Mucosa of descending colon (tissue), 3 donors: ENCODE measurements at places on chromosomes 2 and 18. TPM values are rescaled to one million over a fixed set of nuclear protein-coding genes. Genes with fewer than 3 reads are reported as not detected.
A peak's percentile ranks its signal among the peaks of the same experiment; 100 is the strongest.

- no peak for DNase-seq
Observed at GRCh38 chr2:17758118-17758517, 4.2 kb downstream of the GEN1 start.

DNA sequence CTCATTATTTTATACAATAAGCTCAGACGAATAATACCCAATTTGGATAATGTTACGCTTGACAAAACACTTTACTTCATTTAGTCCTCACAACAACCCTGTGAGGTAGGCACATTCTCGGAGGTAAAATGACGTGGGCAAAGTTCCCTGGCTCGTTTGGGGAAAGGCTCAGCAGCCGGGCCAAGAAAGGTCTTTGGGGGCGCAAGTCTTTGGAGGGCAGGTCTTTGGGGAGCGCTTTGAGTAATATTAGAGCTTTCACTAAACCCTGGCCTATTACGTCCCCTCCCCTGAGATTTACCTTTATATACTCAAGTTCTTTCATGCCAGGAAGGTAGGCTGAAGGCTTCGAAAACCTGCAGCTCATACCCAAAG lies 427 bp downstream of the RBKS start:
- no peak for DNase-seq

DNA sequence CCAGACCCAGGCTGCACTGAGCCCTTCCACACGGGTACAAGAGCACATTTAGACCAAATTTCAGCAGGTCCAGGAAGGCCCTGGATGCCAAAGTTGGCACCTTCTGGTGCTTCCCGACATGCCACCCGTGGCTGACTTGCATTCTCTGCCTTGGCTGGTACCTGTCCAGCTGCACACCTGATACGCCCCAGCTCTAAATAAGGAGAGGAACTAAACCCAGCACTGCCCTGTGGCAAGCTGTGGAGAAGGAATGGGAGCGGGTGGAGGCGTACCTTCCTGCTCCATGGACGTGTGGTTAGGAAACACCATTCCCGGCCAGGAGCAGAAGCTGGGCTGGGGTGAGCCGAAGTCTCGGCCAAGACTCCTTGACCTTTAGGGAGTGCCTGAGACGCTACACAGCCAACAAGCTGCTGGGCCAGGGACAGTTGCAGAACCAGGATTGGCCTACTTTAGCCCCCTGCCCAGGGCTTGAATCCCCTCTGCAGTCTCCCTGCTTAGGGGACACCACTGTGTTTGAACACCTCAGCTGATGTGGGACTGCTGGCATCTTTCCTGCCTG lies 86.5 kb upstream of the TAF1B start:
- no peak for DNase-seq

DNA sequence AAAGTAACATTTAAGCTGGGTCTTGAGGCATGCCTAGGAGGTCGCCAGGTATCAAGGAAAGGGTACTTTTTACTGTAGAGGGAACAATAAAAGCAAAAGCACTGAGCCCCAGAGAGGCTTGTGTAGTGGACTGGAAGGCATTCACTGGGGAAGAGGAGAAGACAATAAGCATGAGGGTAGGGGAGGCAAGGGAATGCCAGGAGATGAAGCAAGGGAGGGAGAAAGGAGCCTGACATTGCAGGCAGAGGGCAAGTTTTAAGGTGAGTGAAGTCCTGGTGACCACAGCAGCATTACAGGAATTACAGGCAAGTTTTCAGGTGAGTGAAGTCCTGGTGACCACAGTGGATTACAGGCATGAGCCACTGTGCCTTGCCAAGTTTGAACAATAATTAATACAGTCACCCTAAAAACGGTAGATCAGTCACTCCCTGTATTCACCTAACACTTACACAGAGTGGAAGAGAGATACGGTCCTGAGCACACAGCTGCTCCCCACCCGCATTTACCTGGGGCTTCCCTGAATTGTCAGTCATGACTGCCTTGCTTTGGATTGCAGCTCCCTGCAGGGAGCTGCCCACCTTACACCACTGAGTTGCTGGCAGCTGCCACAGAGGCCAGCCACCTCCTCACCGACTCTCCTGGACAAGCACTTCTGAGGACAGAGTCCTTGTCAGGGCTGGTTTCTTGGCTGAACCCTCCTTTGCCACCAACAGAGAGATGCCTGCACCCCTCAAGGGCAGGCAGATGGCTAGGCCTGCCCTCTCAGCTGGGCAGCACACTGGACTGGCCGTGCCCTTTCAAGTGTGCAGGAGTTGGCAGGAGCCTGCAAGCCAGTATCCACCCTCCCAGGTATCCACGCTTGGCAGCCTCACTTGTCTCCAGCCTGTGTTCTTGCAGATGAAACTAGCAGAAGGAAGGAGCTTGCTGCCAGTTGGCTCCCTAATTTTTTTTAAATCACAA lies 153.2 kb upstream of the MSH6 start:
- no peak for DNase-seq

DNA sequence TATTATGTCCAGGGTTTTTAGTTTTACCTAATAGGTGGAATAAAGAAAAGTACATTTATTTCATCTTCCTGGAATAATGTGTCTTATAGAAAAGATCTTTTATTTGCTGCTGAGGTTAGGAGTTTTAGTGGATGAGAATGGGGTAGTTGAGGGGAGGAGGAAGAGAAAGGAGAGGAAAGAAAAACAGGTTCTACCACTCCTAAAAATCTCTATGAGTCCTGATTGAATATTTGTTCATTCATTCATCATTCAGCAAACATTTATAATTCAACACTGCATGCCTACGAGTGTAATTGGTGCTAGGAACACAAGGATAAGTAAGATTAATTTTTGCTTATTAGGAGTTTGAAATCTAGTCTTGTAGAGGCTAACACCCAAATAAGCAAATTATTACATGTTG lies 45.2 kb upstream of the SLC4A10 start:
- DNase-seq: no peak

- DNase-seq: peak; percentile 43
Observed at GRCh38 chr2:51013079-51013932, 18.6 kb downstream of the NRXN1 start.

- DNase-seq: no peak
Observed at GRCh38 chr2:39215545-39215944, 28.2 kb downstream of the CDKL4 start.

DNA sequence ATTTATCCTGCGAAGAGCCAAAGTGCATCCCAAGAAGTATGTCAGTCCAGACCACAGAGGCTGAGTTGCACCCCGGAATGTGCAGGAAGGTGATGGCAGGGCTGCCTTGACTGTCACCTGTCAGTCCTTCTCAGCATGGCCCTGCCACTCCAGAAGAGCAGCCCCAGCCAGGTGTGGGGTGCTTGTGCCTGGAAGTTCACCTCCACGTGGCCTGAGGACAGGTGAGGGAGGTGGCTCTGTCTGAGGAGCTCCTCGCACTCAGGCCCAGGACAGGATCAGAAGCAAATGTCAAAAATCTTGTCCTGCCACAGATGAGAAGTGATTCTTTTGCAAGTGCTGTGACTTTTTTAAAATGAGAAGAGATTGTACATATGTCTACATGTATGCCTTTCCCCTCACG lies 31.4 kb upstream of the B3GNT7 start:
- DNase-seq: no peak

DNA sequence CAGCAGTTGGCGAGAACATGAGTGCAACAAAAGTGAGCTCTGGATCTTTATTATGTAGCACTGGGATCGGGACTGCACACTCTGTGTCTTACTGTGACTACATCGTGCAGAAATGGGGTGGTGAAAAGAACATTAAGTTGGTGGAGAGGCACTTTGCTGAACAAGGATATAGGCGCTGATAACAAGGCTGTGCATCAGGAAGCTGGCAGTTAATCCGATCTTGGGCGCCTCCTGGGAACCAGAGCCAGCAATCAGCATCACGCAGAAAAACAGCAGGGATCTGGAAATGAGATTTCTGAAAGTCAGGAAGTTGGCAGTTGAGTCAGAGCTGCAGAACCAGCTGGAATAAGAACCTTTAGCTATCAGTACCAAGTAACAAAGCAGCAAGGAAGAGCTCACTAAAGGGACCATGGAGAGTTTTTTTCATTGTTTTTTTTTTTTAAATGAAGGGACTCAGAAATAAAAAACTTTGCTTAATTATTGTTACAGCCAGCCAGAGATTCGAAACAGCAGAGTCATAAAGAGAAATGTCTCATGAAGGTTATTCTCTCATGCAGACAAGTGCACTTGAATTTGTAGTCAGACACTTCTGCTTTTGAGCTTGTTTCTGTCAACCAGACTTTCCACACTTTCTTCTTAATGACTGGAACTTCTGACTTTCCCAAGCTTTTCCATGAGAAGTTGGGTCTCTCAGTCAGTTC lies 22.8 kb upstream of the MYO3B start:
- no peak for DNase-seq

DNA sequence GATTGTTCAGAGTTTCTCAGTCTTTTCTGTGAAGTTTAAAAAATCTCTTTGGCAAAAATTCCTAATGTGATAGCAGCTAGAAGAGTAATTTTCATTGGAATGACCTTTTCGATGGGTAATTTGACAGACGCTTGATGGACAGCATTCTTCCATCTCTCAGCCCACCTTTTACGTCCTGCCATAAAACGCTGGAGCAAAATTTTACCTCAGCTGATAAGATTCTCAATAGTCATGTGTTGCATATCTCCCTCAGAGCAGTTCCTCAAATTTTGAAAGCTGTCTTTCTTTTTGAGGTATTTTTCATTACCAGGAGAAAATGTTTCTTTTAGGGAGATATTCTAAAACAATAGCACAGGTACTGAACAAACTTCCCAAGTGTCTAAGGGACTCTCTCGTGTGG lies 441.4 kb downstream of the PARD3B start:
- DNase-seq: no peak

DNA sequence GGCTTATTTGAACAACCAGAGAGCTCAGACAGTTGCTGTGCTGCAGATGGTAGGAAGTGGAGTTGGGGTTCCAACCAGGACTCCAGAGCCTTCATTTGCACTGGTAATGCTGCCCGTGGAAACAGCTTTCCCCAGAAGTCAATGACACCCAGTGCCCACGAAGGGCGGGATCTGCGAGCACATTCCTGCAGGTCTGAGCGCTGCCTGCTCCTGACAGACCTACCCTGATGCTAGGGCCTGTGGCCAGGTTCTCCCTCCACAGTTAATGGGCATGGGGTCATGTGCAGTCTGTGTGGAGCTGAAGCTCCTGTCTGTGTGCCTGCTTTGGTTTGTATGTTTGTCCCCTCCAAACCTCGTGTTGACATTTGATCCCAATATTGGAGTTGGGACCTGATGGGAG lies 299.0 kb upstream of the HS6ST1 start:
- peak; percentile 5 for DNase-seq

DNA sequence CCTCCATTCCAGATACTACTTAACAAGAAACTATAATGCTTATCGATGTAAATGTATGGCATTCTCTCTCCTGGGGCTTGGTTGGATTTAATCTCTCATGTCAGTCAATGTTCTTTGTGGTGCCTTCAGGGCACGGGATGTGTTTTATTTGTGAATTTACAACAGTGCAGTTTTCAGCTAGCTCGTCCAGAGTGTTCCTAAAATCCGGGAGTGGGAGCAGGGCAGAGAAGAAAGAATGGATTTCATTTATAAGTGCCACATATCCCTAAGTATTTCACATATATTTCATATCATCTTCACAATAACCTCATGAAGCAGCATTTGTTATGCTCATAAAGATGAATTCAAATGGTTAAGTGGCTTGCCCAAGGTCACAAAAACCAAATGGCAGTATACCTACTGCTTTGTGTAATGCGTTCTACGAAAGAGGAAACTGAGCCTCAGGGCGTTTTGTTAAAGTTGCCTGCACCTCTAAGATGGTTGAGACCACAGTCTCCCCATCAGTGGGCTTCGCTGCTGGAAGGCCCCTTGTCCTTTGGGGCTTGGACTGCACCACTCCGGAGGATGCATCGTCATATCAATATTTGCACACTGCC lies 134.7 kb upstream of the MGAT5 start:
- no peak for DNase-seq

- DNase-seq: no peak
Observed at GRCh38 chr2:176613323-176613987, 344.2 kb downstream of the MTX2 start.

- DNase-seq: peak; percentile 4
Observed at GRCh38 chr2:120520929-120521912, 175.3 kb downstream of the INHBB start.

The CHRNG gene
- not detected for total RNA-seq

The SCN9A gene
- total RNA-seq: 9.0 TPM

The RNF152 gene
- total RNA-seq: 98.0 TPM

The PFN4 gene
- not detected for total RNA-seq

The CFAP53 gene
- 0.47 TPM for total RNA-seq
